Lung (tissue), 17 donors: ENCODE measurements at places on chromosomes 1 and 21. TPM values are rescaled to one million over a fixed set of nuclear protein-coding genes. Genes with fewer than 3 reads are reported as not detected.

The OLIG1 gene
- 1.5 TPM for total RNA-seq

The RGS4 gene
- 6.4 TPM for total RNA-seq

DNA sequence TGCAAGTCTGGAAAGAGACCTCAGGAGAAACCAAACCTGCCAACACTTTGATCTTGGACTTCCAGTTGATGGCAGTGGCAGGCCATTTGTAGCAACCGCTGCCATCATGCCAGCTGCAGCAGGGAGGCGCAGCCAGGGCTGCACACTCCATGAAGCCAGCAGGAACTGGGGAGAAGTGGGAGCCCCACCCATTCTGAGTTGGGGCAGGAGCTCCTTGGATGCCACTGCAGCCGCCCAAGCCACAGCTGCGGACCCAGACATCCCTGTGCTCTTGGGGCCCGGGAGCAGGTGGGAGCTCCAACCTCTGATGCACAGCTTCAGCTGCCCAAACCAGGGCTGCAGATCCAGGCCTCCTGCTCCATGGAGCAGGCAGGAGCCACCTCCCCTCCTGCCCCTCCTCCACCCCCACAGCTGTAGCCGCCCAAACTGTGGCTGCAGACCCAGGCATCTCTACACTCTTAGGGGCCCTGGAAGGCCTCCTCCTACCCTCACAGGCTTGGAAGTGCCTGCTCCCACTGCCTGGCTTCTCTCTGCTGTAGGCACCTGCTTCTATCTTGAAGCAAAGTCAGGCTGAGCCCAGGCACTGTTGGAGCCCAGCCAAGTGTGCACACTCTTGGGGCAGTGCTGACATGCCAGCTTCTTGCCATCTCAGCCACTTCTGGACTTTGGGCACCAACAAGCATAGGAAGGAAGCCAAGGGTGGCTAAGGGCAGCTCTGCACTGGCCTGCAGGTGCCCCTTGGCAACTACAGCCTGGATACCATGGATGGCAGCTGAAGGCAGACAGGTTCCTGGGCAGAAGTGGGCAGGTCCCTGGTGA, 20.0 kb upstream of the DISP1 start:
- DNase-seq: no peak
- H3K4me1 ChIP-seq: peaks cover 9% of the 10 kb centered on the region
- no peak overlapping the region for H3K4me3 ChIP-seq
- H3K36me3 ChIP-seq: no peaks in the 10 kb centered on the region
- no peaks in the 10 kb centered on the region for H3K27me3 ChIP-seq

- H3K36me3 ChIP-seq: no peaks in the 10 kb centered on the region
- no peak overlapping the region for H3K4me3 ChIP-seq
- peaks cover 25% of the 10 kb centered on the region for H3K4me1 ChIP-seq
- no peak overlapping the region for H3K27ac ChIP-seq
- DNase-seq: no peak
- no peaks in the 10 kb centered on the region for H3K27me3 ChIP-seq
These were observed 127.5 kb upstream of the SOD1 start for GRCh38 chr21:31531967-31532366.

GRCh38 chr1:19759740-19760089, 40.0 kb downstream of the TMCO4 start:
- H3K36me3 ChIP-seq: peaks cover 13% of the 10 kb centered on the region
- H3K4me1 ChIP-seq: no peaks in the 10 kb centered on the region
- DNase-seq: no peak

- peaks cover 11% of the 10 kb centered on the region for H3K4me1 ChIP-seq
- H3K27ac ChIP-seq: no peak overlapping the region
- no peak overlapping the region for H3K4me3 ChIP-seq
- no peak for DNase-seq
These were observed 40.5 kb upstream of the FHAD1 start for GRCh38 chr1:15206418-15207030.
